Activated CD4-positive, alpha-beta T cell treated with anti-CD3 and anti-CD28 coated beads, Interleukin-2, amount 50 U/mL, for 1 hour (primary cell): ENCODE measurements at places on chromosomes 1 and 21.

GRCh38 chr1:70930062-70930461 is 117.6 kb downstream of the PTGER3 start:
- DNase-seq: no peak

GRCh38 chr1:29585656-29586055 is 349.3 kb downstream of the PTPRU start:
- no peak for DNase-seq

GRCh38 chr1:201050515-201051277 is 27.2 kb upstream of the KIF21B start:
- DNase-seq: no peak

GRCh38 chr1:77757066-77757584 is 2.5 kb downstream of the USP33 start:
- DNase-seq: no peak
